ENCODE measurements at places on chromosomes 7 and 10. TPM values are rescaled to one million over a fixed set of nuclear protein-coding genes. Genes with fewer than 3 reads are reported as not detected.

The MBL2 gene
- not detected for total RNA-seq

The ZWINT gene
- 3.3 TPM for total RNA-seq

The MUC12 gene
- 1.2 TPM for total RNA-seq

The OR2A2 gene
- total RNA-seq = not detected

The TEX36 gene
- not detected for total RNA-seq

The ZNF488 gene
- total RNA-seq = 0.38 TPM

The MEOX2 gene
- 17.1 TPM for total RNA-seq

The SNX13 gene
- total RNA-seq = 62.7 TPM

The DENND2A gene
- total RNA-seq = 19.0 TPM

The POP7 gene
- 21.5 TPM for total RNA-seq
